ENCODE measurements at places on chromosomes 12 and 14.

DNA sequence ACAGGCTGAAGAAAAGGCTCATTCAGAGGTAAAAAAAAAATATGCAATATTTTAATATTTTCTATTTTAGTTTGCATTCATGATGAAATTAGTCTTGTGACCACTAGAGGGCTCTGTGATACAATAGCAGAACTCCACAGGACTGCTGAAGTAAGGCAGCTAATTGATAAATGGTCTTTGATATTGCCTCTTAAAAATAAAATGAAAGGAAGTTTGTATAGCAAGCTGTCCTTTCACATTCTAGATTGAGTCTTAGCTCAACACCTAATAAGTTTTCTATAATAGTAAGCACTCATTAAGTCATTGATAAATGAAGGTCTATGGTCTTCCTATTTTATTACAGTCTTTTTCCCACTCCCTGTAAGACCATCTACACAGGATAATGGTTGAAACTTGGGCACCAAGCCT lies 315.7 kb downstream of the NAV3 start:
- DNase-seq = no peak

DNA sequence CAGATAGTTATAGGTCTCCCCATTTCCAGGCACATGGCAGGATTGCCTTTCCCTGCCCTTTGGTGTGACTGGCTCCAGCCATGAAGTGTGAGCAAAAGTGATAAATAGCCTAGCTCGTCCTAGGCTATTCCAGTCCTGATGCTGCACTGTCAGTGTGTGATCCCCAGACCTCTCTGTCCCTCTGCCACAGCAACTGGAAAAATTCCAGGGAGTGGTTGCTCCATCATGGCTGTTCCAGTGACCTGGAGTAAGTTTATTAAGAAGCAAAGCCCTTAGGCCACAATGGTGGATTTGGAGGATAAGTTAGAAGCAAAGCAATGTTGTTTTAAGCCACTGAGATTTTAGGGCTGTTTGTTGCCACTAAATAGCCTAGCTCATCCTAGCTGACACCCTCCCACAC lies 9.8 kb upstream of the KRT83 start:
- no peak for DNase-seq

GRCh38 chr14:101721111-101721510 lies 40.4 kb upstream of the PPP2R5C start:
- DNase-seq = no peak

DNA sequence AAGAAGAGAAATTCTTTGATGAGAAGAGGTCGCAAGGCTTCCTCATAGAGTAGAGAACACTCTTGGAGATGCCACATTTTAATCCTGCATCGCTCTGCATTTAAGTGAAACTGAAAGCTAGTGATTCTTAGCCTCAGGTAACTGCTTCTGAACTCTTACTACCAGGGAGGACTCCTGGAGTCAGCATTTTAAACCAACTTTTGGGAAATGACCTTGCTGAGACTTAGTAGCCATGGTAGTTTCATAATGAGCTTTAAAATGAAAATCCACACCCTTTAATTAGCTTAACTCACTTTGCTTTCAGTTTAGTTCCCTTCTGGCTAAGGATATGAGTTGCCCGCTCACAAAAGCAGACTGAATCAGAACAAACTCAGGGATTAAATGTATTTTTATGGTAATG lies 80.3 kb downstream of the SYNE2 start:
- no peak for DNase-seq

DNA sequence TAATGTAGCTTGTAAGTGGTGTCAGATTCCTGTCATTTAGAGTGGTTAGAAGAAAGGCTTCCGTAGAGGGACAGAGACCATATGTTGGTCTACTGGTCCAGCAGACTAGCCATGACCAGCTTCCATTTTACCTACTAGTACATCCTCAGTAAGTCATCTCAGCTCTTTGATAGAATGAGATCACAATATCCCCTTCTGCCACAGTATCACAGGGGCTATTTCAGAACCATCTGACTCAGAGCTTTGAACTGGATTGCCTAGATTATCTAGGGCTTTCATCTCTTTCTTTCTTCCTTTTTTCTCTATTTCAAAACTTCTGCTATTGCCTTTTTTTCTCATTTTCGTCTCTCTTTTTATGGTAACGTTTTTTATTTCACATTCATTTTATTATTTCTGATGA lies 4.7 kb downstream of the ZDHHC17 start:
- no peak for DNase-seq

DNA sequence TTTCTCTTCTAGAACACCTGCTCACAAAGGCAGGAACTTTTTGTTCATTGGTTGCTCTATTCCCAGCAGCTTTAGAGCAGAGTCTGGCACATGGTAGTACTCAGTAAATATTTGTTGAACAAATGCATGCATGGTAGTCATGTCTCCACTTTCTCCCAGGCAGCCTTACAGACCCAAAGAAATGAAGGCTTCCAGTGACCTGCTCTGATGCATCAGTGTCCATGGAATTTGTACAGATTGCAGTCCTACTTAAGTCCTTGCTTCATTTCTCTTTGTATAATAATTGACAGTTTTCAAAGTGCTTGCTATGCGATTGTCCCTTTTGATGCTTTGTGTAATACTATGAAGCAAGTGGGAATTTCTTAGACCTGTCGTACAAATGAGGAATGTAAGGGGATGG lies 119.6 kb downstream of the DERA start:
- DNase-seq = no peak

- no peak for DNase-seq
Observed at GRCh38 chr12:48866052-48866711, 512 bp upstream of the RND1 start.
